ENCODE measurements at places on chromosomes 11 and 22. TPM values are rescaled to one million over a fixed set of nuclear protein-coding genes. Genes with fewer than 3 reads are reported as not detected.

DNA sequence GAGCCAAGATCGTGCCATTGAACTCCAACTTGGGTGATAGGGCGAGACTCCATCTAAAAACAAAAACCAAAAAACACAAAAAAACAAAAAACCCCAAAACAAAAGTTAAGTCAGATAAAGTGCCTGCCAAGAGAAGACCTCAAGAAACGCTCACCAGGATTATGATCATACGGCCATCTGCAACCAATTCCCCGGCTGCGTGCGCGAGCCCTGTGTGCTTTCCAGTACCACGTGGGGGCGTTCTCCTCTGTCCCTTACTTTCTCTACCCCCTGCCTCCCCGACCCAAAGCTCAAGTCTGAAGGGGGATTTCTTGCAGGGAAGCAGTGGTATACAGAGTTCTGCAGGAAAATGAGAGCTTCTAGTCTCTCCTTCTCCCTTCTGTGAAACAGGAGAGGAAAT is 10.5 kb upstream of the RPS19BP1 start:
- DNase-seq = peak; percentile 53

Gene LRP4
- 1.7 TPM for total RNA-seq

DNA sequence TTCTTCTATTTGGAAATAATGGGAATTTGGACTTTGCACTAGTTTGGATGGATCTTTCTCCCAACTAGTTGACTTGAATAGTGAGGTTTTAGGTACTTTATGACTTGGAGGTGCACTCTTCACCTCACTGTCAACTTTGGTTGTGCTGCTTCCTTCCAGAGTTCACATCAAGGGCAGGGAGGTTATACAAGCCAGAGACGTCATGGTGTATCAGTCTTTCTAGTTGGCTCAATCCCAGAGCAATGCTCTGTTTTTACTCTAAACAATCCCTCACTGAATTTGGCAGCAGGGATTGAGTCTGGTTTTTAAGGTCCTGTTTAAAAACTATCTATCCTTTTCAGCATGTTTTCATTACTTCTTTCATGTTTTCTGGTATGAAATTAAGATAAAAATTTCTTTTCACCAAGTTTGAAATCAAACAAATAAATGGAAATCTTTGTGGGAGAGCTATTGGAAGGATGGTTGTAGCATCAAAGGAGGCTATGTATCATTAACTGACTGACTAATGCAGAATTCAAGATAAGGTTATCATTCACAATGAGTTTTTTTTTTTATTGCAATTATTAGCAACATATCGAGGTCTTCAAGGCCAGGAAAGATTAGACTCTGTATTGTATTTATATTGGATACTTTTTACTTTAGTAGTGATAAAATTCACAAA is 28.0 kb upstream of the ZBED5 start:
- peak; percentile 32 for DNase-seq

Gene OR4D5
- not detected for total RNA-seq

Gene TRPC6
- total RNA-seq = not detected

Gene TRIM51
- total RNA-seq = not detected

Gene KCNK7
- not detected for total RNA-seq

Gene MRE11
- 25.2 TPM for total RNA-seq

Gene AP5B1
- total RNA-seq = 10.7 TPM

DNA sequence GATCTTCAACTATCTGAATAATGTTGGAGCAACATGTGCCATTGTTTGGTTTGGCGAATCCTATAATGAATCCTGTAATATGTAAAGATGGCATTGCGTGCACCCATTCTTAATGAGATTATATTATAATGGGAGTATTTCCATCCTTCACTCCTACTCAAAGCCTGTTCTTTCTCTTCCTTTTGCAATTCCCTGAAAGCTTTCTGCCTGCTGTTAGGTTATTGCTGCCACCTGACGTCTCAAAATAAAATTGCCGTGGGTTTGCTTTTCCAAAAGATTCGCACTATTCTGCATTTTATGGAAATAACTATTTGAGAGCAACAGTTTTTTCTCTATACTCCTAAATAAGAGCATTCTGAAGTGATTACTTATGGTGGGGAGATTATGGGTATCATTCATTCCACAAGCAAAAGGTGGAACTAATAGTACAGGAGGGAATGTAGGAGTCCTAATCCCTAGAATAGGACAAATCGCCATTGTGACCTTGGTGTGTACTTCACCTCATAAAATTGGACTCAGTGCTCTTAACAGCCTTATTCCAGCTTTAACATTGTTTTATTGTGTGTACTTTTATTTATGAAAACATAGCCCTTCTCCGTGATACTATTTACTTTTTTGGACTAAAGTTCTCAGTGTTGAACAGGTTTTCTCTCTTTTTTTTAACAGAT is 69.6 kb upstream of the ALKBH3 start:
- no peak for DNase-seq

DNA sequence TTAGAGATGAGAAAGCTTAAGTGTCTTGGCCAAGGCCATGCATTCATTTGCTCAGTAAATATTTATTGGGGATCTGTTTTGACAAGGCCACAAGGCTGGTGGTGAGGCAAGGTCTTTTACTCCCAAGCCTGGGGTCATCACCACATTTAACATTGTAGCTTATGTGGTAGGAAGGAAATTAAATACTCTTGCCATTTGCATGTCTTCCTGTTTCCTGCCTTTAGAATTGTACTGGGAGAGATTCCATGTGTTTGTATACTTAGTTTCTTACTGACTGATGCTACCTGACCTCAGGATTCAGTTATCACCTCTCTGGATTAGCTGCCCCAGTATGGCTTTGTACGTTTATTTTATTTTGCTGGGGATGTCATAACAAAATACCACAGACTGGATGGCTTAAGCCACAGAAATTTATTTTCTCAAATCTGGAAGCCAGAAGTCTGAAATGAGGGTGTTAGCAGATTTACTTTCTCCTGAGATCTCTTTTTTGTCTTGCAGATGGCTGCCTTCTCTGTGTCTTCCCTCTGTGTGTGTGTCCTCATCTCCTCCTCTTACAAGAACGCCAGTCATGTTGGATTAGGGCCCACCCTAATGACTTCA is 44.8 kb downstream of the SPECC1L start:
- DNase-seq = no peak

DNA sequence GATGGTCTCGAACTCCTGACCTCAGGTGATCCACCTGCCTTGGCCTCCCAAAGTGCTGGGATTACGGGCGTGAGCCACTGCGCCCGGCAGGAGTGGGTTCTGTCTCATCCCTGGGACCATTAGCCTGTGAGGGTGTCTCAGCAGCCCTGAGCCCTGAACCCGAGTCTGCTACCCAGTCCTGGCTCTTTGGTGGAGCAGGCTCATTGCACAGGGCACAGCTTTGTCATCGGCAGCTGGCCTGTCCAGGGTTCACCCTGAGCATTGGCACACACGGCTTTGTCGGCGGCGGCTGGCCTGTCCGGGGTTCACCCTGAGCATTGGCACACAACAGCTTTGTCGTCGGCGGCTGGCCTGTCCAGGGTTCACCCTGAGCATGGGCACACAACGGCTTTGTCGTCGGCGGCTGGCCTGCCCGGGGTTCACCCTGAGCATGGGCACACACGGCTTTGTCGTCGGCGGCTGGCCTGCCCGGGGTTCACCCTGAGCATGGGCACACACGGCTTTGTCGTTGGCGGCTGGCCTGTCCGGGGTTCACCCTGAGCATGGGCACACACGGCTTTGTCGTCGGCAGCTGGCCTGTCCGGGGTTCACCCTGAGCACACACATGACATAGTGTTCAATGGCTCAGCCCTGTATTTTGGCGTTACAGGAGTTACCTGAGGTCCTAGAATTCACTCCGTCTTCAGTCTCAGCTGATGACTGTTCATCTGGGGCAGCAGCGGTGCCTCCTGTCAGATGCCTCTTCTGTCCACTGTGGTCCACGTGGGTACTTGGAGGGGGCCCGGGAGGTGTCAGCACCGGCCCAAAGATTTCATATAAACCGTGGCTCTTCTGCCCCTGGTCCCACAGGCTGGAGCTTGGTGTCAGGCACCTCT is 1082.5 kb downstream of the BRD1 start:
- no peak for DNase-seq

- no peak for DNase-seq
Observed at GRCh38 chr11:94558468-94558867, 8.7 kb upstream of the PIWIL4 start.

- no peak for DNase-seq
Observed at GRCh38 chr11:119375337-119376196, 5.9 kb downstream of the USP2 start.

GRCh38 chr11:67644472-67645418 is 5.2 kb upstream of the TBX10 start:
- no peak for DNase-seq

DNA sequence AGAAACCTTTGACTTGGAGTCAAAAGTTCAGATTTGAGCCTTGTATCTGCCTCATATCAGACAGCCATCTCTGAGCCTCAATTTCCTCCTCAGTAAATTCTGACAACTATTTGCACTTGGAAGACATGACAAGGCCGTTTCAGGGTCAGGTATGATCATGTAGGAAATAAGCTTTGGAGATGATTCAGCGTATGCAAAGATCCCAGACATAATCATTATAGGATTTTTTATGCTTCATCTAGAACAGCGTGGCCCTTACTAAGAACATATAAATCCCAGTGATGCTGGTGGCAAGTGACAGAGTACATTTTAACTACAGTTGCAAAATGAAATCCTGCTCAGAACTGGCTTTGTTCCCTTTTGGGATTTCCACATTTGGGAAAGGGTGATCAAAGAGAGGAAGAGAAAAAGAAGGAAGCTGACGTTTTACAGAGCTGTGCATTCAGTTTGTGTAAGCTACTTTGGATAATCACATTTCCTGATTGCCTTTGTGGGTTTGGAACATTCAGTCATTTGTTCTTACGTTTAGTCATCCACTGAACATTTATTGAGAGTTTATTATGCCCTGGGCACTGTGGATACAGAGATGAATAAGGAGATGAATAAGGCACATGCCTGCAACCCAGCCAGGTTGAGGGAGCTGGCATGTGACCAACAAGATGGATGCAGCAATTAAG is 81.9 kb upstream of the HEPHL1 start:
- DNase-seq = peak; percentile 36

Gene NPTXR
- 1.5 TPM for total RNA-seq

- no peak for DNase-seq
Observed at GRCh38 chr11:44033411-44033850, 14.3 kb upstream of the ACCSL start.

Gene MRPL11
- total RNA-seq = 157 TPM

DNA sequence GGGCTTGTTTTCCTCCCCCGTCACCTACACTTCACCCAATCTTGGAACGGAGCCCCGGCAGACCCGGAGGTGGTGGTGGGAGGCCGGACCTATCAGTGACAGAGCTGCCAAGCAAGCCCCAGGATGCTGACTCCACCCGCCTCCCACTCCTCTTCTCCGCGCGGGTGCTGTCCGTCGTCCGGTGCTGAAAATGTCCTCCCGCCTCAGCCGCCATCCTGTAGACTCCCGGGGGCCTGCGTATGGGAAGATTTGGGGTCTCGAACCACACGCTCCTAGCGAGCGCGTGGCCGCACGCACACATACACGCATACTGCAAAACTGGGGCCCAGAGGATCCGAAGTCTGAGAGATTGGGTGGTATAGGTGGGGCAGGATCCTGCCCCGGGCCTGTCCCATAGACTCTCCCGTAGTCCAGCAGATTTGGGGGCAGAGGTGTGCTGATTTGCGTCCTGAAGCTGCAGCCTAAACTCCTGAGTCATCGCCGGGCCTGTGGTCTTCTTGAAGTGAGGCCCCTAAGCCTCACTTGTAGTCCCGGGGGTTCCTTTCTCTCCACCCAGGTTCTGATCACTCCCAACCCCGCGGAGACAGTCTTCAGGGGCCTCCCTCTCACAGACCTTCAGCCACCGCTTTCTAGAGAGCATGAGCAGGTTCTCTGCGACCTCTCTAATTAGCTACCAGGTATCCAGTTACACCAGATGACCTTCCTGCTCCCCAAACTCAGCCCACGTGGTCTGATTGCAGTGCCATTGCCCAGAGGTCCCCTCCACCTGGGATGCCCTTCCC is 796 bp upstream of the YIF1A start:
- peak; percentile 84 for DNase-seq

Gene IGLL1
- total RNA-seq = not detected

DNA sequence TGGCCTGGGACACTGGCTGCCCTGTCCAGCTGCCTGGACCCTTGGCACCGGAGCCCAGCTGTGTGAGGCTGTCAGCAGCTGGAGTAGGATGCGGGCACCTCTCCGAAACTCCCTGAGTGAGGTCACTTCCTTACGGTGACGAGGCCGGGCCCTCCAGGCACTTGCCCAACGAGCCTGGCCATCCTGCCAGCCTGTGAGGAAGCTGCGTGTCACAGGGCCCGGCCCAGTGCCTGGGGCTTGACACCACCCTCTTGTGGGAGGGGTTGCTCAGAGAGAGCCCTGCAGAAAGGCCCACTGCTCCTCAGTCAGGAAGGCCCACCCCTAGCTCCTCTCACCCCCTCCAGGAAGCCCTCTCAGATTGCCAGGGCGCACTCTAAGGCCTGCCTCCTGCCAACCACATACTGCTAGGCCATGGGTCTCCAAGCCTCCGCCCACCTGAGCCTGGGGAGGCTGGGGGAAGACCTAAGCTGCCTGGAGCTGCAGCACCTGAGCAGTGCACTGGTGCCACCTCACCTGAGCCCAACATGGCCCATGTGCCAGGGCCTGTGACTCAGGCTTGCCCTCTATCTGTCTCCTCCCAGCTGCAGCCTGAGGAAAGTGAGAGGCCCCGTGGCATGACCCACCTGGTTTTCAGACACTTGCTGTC is 4.3 kb upstream of the PHLDA2 start:
- peak; percentile 95 for DNase-seq

GRCh38 chr11:123783536-123783935 is 22.6 kb downstream of the OR6M1 start:
- no peak for DNase-seq

Gene SCGB1D2
- not detected for total RNA-seq

DNA sequence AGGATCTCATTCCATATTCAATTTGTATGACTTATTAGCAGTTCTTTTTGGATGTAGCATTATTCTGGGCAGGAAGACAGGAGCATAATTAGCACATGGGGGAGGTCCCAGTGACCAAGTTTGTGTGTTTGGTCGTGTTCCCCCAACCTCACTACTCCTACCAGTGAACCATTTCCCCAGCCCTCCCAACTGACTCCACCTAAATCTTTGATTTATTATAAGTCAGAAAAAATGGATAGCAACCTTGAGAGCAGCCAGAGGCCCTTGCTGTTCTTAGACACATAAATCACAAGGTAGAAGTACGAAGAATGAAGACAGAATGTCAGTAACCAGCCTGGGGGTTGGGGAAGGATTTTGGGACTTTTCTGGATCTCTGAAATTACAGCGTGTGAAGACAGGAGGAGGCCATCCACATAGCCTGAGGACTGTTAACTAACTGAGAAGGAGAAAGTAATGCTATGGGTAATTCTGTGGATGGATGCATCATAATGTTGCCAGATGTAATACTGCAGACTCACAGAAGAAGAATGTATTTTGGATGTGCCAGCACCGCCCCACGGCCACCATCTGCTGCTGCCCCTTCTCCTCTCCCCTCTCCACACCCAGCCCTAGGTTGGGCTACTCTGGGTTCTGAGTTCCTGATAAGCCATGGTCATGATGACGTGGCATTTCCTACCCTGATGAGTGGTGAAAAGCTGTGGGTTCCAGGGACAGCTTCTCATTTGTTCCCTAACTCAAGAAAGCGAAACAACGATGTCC is 124.3 kb upstream of the TTC12 start:
- peak; percentile 90 for DNase-seq

- DNase-seq = no peak
Observed at GRCh38 chr22:29113319-29113718, 40.5 kb downstream of the KREMEN1 start.

Measured in Daoy (cell line).